Esophagus squamous epithelium (tissue), 5 donors: ENCODE measurements at places on chromosomes 13 and 19.

DNA sequence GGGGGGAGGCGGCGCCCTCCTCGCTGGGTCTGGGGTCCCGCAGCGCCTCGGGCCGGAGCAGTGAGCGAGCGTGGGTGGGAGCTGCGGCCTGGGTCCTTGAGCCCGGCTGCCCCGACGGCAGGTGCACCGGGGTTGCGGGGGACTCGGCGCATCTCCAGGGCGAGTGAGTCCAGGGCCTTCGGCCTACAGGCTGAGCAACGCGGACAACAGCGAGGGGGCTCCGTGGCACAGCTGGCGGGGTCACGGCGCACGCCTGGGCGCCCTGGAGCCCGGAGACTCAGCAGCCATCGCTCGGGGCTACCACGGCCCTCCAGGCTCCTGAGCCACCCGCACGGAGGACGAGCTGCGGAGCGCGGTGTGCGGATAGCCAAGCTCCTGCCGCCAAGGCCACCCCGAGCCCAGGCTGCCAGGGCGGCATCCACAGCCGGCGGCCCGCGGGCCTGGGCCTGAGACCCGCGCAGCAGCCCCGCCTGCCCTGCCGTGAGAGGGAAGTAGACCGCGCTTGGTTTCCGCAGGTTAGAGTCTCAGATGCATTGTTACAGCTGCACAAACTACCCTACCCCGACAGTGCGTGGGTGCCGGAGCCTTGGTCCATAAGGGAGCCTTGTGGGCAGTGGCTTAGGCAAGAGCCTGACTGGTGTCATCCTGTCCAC lies 253.9 kb upstream of the SGCG start:
- DNase-seq: no peak

DNA sequence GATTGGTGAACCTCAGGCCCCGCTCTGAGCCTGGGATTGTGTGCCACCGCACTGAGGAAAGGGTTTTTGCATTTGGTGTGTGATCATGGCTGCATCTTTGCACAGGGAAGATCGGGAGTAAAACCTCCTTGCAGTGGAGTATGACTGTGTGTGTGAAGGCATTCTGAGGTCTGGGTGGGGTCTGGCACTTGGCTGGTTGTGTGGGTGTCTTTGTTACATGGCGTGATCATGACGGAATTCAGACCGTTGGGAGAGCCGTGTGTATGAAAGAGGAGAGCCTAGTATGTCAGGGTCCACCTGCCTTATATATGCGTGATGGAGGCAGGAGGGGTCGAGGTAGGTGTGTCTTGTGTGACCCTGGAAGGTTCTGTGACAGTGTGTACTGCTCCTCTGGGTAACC lies 740 bp upstream of the BEST2 start:
- no peak for DNase-seq

- DNase-seq: peak; percentile 61
These were observed at the start of gene ZNF665 for GRCh38 chr19:53192771-53193534. Gene ZNF665, minus strand, starts transcription at chr19:53193358. Its CDS starts 10,460 bp downstream, at chr19:53182898.

DNA sequence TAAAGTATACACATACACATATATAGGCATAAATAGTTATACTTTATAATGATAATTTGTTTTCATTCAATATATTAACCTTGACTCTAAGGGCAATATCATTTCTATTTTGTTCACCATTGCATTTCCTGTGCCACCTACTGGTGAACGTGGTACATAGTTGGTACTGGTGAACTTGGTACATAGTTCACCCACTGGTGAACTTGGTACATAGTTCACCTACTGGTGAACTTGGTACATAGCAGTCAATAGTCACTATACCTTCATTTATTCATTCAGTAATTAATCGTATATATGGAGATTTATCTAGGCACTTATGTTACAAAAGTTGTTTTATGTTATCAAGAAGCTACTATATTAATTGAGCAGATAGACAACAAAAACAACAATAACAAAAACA lies 172.6 kb upstream of the ATXN8OS start:
- no peak for DNase-seq

DNA sequence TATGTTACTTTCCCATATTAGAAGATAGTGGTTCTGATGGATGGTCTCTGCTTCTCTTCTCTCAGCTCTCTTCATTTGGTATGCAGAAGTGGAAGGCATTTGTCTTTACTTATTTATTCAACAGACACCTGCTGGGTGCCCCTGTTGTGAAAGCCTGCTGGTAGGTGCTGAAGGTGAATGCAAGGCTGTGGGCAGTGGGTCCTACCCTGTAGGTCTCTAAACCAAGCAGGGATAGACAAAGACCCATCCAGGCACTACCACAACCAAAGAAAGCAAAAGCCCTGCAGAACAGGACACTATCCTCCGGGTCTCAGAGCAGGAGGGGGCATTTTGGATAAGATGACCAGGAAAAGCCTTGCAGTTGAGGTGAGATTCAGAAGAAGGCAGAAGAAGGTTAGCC lies 106.1 kb downstream of the STARD13 start:
- DNase-seq: no peak

- DNase-seq: no peak
These were observed 24.2 kb downstream of the ZNF763 start for GRCh38 chr19:11989112-11989456.

DNA sequence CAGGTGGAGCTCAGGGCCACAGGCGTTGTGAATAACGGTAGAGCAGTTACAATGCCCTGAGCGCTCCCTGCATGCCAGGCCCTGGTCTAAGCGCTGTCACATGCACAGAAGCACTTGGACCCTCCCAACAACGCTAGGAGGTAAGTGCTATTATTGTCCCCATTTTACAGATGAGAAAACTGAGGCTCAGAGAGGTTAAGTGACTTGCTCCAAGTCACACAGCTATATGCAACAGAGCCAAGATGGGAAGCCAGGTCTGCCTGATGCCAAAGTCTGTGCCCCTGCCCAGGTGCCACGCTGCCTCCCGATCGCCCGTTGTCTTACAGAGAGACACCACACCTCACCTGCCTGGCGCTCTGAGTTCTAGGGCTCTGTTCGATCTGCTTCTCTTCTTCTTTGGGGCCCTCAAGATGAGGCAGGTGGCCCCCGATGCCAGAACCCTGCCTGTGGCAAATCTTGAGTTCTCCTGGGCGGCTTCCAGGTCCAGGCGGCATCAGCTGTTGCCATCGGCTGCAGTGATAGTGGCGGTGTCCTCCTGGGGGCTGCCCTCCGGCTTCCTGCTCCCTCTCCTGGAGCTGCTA lies 20.0 kb downstream of the YIPF2 start:
- DNase-seq: no peak

DNA sequence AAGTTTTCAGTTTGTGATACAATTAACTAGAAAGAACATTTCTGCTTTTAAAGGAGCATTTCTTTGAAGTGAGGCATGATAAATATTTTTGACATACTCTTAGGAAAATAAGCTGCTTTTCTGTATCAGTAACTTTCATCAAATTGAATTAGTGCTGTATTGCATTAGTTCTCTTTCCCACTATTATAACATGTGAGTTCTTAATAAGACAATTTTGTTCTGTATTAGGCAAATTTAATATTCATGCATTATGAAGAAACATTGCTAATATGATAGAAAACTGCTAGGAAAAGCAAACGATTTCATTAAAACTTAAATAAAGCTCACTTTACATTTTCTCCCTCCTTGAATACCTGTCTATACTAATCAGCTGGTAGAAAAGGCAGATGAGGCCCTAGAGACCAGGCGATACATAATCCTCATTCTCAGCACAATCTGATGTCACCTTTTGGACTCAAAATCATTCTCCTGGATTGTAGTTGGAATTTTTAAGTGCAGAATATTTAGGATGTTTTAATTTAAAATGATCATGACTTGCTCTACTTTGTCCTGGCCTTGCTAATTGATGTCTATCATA lies 1636.8 kb downstream of the PCDH9 start:
- no peak for DNase-seq

- DNase-seq: no peak
These were observed 9.8 kb downstream of the DAZAP1 start for GRCh38 chr19:1417145-1417544.

GRCh38 chr13:109989686-109990085 lies 203.3 kb upstream of the IRS2 start:
- no peak for DNase-seq

- no peak for DNase-seq
These were observed 432.3 kb downstream of the RFC3 start for GRCh38 chr13:34250151-34250670.

DNA sequence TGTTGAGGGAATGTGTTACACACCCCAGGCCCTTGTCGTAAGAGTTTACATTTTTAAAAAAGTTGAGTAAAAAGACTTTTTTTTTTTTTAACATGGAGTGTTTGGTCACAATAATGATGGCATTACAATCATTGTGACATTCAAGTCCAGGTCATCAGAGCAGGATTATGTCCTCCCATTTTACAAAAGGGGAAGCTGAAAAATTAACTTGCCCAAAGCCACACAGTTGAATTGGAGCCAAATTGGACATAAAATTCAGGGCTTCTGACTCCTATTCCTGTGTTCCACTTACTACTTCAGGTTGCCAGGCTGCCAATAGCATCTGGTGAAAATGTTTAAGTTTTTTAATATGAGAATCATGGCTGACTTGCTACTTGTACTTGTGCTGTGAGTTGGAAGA lies 49.3 kb downstream of the DLEU7 start:
- DNase-seq: no peak

DNA sequence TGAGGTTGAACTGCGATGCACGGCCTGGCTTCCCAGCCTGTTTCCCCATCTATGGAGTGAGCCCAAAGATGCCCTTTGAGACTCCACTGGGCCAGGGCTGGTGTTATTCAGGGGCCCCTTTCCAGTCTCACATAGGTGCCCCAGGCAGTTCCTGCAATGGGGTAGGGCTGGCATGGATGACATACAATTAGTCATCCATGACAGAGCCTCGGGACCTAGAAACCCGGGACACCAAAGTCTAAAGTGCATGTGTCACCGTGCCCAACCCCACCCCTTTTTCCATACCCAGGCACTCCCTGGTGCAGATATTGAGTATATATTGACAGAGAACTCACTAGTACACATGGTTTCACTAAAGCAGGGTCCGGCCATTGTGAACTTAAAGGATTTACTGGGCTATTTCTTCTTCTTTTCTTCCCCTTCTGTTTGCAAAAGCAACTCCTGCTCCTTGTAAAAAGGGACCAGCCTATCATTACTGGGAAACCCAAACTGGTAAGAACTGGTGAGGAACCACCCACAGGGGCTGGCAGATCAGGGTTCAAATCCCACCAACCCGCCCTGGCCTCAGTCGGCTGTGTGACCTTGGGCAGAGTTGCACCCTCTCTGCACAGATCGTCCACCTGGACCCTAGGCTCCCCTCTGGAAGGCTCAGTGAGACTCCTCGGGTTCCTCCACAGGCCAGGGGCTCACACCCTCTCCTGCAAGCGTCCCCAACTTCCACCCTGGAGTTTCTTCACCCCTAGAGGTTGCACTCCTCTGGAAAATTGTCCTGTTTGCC lies 2.7 kb downstream of the B3GNT3 start:
- no peak for DNase-seq

GRCh38 chr13:90806016-90806615 lies 541.4 kb upstream of the MIR17HG start:
- DNase-seq: no peak

DNA sequence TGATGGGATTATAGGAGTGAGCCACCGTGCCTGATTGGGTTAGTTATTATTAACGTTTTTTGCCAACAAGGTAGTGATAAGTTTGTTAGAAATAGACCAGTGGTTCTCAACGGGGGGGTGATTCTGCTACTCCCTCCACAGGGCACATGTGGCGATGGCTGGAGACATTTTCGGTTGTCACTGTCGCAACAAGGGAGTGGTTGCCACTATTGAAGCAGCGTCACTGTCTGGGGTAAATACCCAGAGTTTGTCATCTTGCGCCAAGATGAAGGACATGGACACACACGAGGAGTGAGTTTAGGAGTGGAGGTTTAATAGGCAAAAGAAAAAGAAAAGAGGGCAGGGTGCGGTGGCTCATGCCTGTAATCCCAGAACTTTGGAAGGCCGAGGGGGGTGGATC lies 18.9 kb downstream of the ADGRE3 start:
- DNase-seq: no peak

GRCh38 chr19:13670846-13671245 lies 93.5 kb upstream of the MRI1 start:
- no peak for DNase-seq
